ENCODE measurements at places on chromosomes 5 and 9.

GRCh38 chr9:133691626-133692363 lies 46.4 kb downstream of the SARDH start:
- DNase-seq: no peak

GRCh38 chr9:35048511-35048910 lies 23.9 kb downstream of the VCP start:
- no peak for DNase-seq

- no peak for DNase-seq
Observed at GRCh38 chr9:19379283-19379682, 753 bp downstream of the RPS6 start.

- no peak for DNase-seq
Observed at GRCh38 chr9:108688676-108689075, 167.1 kb downstream of the ACTL7B start.

DNA sequence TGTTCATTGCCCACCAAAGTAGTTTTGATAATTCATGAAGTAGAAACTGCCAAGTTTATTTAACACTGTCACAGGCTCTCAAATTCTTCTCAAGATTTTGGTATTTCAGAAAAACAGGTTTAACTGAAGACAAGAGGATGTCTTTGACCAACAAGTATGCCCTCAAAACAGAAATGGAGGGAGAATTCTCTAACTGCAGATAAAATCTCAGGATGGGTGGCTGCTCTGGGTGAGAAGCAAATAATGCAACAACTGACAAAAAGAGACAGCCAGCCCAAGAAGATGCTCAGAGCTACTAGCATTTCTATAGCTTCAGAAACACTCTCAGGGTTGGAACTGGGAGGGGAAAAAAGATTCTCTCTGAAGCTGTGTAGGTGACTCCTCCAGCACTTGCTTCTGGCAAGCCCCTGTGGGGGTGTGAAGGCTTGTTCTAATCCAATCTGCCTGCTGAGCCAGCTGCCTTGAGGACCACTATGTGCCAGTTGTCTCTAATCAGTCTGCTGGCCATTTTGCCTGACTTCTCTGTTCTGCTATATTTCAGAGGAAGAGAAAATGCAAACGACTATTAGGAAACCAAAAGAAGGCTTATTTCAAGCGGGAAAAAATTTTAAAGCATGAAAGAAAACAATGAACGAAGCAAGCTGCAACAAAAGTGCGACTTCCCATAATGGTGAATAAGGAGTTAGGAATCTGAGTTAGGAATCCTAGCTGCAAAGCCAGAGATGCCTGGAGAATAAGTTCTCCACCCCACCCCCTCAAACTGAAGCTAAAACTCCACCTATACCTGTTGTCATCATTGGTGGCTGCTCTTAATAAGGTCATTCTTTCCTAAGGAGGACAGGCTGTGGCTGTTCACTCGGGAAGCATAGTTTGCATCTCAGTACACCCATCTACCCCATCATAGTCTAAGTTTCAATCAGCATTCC lies 147.5 kb downstream of the GNAQ start:
- DNase-seq: no peak

GRCh38 chr5:43245724-43246385 lies 53.8 kb downstream of the NIM1K start:
- DNase-seq: no peak

DNA sequence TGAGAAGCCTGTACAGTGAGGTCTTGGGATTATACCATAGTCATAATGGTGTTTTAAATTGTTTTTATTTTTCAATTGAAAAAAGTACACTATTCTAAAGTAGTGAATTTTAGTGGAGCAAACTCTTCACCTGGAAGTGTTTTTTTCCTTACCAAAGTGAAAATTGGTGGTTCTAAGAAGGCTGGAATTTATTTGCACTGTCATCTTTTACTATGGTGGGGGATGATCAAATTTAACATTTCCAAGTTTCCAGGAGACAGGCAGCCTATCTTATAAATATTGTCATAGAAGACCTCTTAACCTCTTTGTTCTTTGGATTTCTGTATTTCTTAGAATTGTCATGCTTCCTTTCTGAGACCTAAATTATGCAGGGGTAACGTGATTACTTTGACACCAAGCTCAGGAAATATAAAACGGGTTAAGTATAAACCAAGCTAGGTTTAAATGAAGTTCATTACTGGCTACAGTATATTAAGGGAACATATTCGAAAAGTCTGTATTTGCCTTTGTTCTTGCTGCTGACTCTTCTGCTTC lies 20.2 kb downstream of the NDFIP1 start:
- DNase-seq: no peak

- DNase-seq: no peak
Observed at GRCh38 chr9:106941916-106942315, 79.0 kb downstream of the ZNF462 start.

GRCh38 chr9:126411225-126411947 lies 84.8 kb downstream of the MVB12B start:
- DNase-seq: no peak

All from stimulated activated CD4-positive, alpha-beta T cell treated with anti-CD3 and anti-CD28 coated beads, Interleukin-15, amount 100 ng/mL, for 1 hour (primary cell).